ENCODE measurements at places on chromosomes 13 and 19.

- no peak for DNase-seq
Observed at GRCh38 chr13:64428196-64428595, 2801.9 kb downstream of the PCDH9 start.

- DNase-seq, result no peak
Observed at GRCh38 chr19:49423071-49423984, at the start of gene PTH2. PTH2 (minus strand) TSS chr19:49423441; CDS start chr19:49423339, 102 bp downstream.

DNA sequence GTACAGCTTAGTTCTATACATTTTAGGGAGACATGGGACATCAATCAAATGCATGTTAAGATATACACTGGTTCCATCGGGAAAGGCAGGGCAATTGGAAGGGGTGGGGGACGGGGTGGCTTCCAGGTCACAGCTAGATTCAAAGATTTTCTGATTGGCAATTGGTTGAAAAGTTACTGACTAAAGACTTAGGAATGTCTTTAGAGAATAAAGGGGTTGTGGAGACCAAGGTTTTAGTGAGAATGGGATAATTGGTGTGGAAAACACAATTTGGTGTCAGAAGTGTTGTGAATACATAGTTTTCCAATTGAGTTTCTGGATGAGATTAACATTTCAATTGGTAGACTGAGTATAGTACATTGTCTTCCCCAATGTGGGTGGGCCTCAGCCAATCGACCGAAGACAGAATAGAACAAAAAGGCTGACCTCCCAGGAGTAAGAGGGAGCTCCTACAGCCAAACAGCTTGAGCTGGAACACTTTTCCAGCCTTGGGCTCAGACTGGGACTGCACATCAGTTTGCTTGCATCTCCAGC is 988 bp upstream of the CCDC169 start:
- DNase-seq, result no peak

GRCh38 chr13:103862525-103862924 is 796.3 kb upstream of the SLC10A2 start:
- DNase-seq, result no peak

Data from hematopoietic multipotent progenitor cell treated with erythropoietin and hydrocortisone succinate and interleukin-3 and kit ligand, for 4 days (in vitro differentiated cells).